Urothelium cell line (cell line): ENCODE measurements at places on chromosomes 1 and 21.

DNA sequence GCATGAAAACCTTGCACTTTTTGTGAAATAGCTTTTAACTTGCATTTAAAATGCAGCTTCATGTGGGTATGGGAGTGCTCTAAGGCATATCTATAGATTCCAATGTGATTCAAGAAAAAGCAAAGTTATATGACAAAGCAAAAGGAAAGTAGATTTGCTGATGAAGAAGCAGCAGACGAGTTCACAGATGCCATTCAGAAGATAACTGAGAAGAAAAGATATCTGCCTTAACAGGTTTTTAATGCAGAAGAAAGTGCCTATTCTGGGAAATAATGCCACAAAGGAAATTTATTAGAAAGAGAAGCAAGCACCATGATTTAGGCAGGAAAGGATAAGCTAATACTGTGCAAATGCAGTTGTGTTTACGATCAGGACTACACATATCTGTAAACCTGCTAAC, 68.1 kb downstream of the PHTF1 start:
- no peak for DNase-seq

GRCh38 chr1:6785318-6785727, at the start of gene CAMTA1:
CAMTA1 (plus strand) TSS chr1:6785454; CDS start chr1:6785531, 77 bp downstream.
- DNase-seq = no peak

DNA sequence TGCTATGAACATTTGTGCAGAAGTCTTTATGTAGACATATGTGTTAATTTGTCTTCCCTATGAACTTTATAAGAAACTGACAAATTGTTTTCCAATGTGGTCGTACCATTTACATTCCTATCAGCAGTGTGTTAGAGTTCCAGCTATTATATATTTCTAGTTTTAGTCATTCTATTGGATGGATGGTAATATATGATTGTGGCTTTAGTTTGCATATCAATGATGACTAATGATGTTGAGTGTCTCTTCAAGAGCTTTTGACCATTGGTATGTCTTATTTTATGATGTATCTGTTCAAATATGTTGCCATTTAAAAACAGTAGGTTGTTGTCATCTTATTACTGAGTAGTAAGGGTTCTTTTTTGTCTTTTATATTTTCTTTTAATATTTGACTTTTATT, 16.2 kb upstream of the ZNF326 start:
- DNase-seq = no peak

- no peak for DNase-seq
These were observed 78.8 kb downstream of the MIS18A start for GRCh38 chr21:32200029-32200428.

DNA sequence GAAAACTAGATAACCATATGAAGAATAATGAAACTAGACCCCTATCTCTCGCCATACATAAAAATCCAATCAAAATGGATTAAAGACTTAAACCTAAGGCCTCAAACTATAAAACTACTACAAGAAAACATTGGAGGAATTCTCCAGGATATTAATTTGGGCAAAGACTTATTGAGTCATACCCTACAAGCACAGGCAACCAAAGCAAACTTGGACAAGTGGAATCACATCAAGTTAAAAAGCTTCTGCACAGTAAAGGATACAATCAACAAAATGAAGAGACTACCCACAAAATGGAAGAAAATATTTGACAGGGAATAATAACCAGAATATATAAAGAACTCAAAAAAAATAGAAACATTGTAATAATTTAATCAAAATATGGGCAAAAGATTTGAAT, 505.4 kb downstream of the KCNT2 start:
- DNase-seq = no peak

GRCh38 chr1:173554089-173554488, 48.8 kb downstream of the SLC9C2 start:
- DNase-seq = peak; percentile 19

- no peak for DNase-seq
These were observed 582.7 kb downstream of the PTPRC start for GRCh38 chr1:199221371-199222150.
